ENCODE measurements at places on chromosomes 4 and X.

- no peak for DNase-seq
Observed at GRCh38 chr4:112173593-112174558, 28.6 kb downstream of the FAM241A start.

- no peak for DNase-seq
Observed at GRCh38 chrX:40467454-40467853, 113.3 kb upstream of the ATP6AP2 start.

GRCh38 chrX:119343856-119344255, 55.3 kb upstream of the SLC25A43 start:
- DNase-seq: no peak

DNA sequence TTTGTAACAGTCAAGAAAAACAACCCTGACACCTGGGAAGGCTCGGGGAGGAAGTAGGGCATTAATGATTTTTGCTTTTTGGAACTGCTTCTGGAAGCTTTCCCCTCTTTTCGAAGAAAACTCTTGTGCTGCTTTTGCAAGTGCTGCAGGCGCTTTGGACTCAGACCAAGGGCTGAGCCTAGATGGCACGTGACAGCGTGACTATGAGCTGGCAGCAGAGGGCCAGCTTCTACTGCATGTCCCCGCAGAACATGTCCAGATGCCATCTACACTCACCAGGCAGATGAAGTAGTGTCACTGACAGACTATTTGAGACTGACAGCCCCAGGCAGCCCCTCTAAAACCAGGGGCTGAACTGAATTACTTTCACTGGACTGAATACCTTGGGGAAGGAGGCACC, 6.2 kb downstream of the NR0B1 start:
- no peak for DNase-seq

- no peak for DNase-seq
Observed at GRCh38 chr4:119834906-119835612, 206.5 kb upstream of the PDE5A start.

GRCh38 chr4:113761620-113762185, at the start of gene CAMK2D:
Gene CAMK2D, minus strand, starts transcription at chr4:113761738. Its CDS starts 670 bp downstream, at chr4:113761068.
- no peak for DNase-seq

GRCh38 chr4:185931986-185932385, 120.0 kb upstream of the SORBS2 start:
- DNase-seq: no peak

- no peak for DNase-seq
Observed at GRCh38 chr4:180852738-180853137, 1390.5 kb upstream of the TENM3 start.

DNA sequence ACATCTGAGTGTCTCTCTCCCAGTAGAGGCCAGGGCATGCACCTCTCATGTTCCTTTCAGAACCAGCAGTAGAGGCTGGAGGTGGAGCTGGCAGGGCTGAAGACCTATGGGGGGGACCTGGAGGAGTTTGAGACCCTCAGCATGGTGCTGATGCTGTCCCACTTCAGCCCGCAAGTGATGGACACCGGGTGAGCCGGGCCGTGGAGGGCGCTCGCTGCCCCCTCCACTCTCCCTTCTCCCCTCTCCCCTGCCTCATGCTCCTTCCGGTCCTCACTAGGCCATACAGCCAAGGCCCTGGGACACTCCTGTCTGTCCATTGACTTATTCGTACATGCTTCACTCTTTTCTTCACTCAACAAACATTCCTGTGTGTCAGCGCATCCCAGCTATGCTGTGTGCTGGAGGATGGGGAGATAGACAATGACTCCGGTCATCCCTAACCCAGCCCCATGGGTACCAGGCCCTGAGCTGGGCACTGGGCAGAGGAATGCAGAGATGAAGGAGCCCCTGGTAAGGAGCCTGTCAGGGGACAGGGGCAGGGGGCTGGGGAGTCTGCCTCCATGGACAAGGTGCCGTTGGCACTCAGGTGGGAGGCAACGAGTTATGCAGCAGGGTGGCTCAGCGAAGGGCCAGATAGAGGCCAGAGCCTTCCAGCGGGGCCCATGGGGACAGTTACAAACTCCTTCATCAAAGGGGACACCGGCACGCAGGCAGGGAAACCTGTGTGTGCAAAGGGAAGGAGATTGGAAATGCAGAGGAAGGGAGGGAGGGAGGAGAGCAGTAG, 28.4 kb upstream of the WFS1 start:
- no peak for DNase-seq

DNA sequence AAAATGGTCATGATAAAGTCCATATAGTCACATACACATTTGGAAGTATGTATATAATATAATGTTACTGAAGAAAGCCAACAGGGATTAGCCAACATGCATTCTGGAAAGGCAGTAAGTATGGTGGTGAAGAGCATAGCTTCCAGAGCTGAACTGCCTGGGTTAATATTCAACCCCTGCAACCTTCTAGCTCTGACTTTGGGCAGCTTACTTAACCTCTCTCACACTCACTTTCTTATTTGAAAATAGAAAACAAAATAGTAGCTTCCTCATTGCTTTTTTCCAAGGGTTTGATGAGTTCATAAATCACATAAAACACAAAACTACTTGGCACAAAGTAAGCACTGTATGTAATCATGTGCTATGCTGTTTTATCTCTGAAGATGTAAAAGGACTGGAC, 216.4 kb downstream of the CHIC2 start:
- DNase-seq: no peak

DNA sequence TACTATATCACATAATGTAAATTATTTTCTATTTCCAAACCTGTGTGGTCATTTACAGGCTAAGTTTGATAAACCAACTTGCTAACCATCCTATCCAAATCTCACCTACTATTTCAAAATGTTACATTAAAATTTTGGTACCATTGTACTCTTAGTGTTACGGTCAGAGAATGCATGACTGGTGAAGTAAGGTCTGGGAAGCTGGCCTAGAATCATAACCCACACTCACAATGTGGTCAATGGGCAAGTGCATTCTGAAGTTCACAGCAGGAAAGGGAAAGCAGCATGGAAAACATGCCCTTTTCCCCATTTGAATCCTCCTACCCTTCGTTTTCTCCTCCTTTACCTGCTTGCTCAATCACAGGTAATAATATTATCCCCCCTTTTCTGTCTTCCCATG, 54.4 kb downstream of the PPP3CA start:
- no peak for DNase-seq

DNA sequence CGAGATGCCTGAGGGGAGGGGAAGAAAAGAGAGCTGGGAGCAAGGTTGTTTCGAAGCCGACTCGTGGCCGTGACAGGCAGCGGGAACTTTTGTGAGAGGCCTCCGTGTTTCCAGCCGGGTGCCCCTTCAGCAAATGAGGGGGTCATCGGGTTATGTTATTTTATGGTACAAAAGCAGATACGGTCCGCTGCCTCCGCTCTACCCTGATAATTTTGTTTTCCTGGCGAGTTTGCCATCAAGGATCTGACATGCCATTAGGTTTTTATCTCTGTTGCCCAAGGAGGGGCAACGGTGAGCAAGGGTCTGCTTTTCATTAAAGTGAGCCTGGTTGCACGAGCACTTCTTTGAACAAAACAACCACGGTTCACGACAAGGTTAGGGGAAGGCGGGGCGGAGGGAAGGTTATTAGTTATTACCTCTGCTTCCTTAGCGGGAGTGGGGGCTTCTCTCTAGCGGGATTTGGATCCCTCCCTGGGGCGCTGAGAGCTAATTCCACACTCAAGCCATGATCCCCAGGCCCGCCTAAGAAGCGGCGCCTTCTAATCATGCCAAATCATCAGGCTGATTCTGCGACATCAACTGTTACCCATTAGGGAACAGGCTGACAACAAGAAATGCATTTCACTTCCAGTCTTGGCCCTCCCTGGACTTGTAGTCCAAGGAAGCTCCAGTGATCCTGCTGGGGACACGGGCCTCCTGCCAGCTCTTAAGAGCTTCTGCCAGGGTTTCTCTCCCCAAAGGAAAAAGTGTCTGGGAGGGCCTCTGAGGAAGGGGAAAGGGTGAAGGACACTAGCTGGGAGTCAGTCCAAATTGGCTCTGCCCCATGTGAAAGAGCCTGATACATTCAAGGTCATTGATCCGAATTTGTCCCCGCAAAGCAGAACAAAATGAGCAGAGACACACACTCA, 617.7 kb downstream of the MID1IP1 start:
- DNase-seq: no peak

- no peak for DNase-seq
Observed at GRCh38 chr4:57043347-57044251, 64.9 kb downstream of the POLR2B start.

DNA sequence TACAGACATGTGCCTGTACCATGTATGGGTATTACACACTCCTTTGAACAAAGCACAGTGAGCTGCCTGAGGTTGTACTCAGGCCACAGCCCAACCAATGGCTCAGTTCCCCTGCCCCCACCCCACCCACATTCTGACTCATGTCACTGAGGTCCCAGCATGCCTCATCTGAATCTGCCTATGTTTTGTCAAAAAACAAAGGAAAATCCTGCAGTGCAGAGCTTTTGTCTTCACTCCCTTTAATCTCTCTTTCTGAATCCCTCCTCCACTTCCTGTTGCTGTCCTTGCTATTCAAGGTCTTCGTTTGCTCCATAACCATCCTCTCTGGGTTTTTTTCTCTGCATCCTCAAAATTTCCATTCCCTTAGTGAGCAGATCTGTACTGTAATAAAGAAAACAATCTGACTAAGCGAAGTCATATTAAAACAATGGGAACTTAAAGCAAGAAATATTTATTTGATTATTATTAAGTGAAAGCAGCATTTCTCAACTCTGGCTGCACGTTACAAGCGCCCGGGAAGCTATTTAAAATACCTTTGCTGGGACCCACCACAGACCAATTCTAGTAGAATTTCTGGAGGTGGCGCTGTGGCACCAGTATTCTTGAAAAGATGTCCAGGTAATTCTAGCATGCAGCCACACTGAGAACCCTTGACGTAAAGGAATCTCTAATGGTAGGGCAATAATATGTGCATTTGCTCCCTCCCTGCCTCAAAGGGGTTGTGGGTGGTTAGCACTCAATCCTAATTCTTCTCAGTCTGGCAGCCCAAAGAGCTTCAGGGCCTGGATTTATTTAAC, 8.7 kb downstream of the GUCY2F start:
- no peak for DNase-seq

DNA sequence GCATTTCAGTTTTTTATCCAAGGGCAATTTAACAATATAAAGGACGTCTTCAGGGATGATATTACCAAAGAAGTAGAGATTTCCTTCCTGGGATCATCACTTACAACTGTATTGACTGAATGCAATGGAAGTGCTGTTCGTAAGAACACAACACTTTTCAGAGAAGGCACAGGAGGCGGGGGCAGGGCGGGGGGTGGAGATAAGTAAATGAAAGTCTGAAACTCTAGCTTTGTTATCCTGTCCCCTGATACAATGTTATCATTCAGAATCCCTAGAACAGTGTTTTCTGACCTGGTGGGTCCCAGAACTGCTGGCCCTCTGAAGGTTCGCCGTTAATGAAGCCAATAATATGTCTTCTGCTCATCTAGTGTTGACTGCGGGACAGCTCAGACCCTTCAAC, 124.6 kb downstream of the NSUN7 start:
- DNase-seq: no peak

- DNase-seq: no peak
Observed at GRCh38 chr4:74659576-74660411, 134.5 kb downstream of the BTC start.

DNA sequence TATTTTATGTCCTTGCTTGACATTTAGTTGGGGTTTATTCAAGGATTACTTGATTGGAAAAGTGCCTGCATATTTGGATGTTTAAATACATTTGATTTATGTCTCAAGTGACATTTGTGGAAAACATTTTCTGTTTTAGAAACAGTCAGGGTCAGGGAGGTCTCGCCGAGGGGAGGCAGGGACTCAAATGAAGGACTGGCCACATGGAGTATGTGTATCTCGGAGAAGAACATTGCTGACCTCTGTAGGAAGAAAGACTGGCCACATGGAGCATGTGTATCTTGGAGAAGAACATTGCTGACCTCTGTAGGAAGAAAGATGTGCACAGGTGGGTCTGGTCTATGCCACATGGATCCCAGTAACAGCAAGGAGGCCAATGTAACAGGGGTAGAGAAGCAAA, 233.6 kb downstream of the TRIML1 start:
- DNase-seq: no peak

GRCh38 chr4:71860643-71861042, 76.8 kb upstream of the GC start:
- DNase-seq: no peak

- peak; percentile 14 for DNase-seq
Observed at GRCh38 chrX:155966876-155967275, 30.6 kb upstream of the IL9R start.

- DNase-seq: no peak
Observed at GRCh38 chr4:141395919-141396318, 175.2 kb downstream of the ZNF330 start.

GRCh38 chr4:184472614-184473498, 1.5 kb downstream of the IRF2 start:
- no peak for DNase-seq

DNA sequence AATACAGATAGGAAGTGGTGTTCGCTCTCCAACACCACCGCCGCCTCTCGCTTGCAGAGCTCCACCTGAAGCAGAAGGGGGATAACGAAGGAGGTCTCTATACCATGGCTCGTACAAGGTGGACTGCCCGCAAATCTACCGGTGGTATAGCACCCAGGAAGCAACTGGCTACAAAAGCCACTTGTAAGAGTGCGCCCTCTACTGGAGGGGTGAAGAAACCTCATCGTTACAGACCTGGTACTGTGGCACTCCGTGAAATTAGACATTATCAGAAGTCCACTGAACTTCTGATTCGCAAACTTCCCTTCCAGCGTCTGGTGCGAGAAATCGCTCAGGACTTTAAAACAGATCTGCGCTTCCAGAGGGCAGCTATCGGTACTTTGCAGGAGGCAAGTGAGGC, 5.2 kb upstream of the BMP15 start:
- no peak for DNase-seq

GRCh38 chrX:148874636-148875246, 374.3 kb downstream of the AFF2 start:
- DNase-seq: no peak

DNA sequence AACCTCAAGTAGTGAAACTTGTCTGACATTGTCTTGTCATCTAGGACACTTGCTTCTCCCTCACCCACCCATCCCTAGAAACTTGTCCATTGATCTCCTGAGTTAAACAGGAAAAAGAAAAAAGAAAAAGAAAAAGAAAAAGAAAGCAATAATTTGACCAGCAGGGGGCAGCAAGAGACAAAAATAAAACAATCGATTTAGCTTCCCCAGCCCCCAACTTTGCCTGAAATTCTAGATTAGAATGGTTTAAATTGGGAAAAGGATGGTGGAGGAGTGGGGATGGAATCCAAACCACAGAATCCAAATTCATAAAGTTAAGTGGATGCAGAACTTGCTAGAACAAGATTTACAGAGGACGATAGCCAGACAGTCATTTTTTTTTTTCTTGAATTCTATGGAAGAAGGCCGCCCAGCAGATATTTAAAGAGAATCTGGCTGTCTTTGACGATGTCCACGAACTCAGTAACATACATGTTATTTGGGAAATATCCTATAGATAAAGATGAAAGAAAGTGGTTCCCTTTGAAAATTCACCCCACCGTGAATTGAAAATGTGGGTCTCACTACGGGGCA, 282.9 kb downstream of the USP46 start:
- DNase-seq: no peak

DNA sequence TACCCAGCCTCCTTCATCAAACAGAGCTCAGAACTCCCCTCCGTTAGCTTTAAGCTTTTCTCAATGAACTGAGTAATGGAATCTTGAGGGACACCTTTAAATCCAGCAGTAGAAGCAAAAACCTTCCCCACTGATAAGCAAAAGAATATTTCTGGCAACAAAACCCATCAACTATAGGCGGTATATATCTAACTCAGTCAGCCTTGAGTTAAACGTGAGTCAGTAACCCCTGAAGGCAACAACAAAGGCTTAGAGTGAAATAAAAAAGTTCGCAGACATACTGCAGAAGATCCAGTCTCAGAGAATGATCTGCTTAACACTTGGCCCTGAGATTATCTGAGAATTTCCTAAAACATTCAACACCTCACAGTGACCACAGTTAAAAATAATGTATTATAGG, 77.2 kb downstream of the DMD start:
- DNase-seq: no peak
